Smooth muscle cell of the coronary artery (primary cell): ENCODE measurements at places on chromosomes 1 and 21. TPM values are rescaled to one million over a fixed set of nuclear protein-coding genes. Genes with fewer than 3 reads are reported as not detected.

Gene BTG3
- 8.9 and 16.1 TPM in 2 replicates for total RNA-seq

Gene PRRX1
- total RNA-seq: 139 and 167 TPM in 2 replicates

Gene GBP5
- total RNA-seq: 0.08 and 0.82 TPM in 2 replicates

Gene LCE3D
- total RNA-seq: not detected in 2 replicates

Gene JAM2
- total RNA-seq: 0.15 and 0.35 TPM in 2 replicates

Gene FMO2
- 6.2 and 9.0 TPM in 2 replicates for total RNA-seq

Gene NOS1AP
- 0.08 TPM in 1 of 2 replicates, not detected in the other for total RNA-seq

Gene PAPPA2
- 0.53 and 9.0 TPM in 2 replicates for total RNA-seq

Gene IGSF3
- total RNA-seq: 0.47 and 1.1 TPM in 2 replicates

Gene PPT1
- 22.8 and 34.7 TPM in 2 replicates for total RNA-seq

Gene PDE4B
- 0.75 and 3.4 TPM in 2 replicates for total RNA-seq

Gene SPRR2D
- total RNA-seq: not detected in 2 replicates

Gene FABP3
- total RNA-seq: 19.1 and 79.4 TPM in 2 replicates

Gene KCTD3
- 30.7 and 63.3 TPM in 2 replicates for total RNA-seq

Gene MAB21L3
- total RNA-seq: 0.12 TPM in 1 of 2 replicates, not detected in the other

Gene PODN
- 4.1 and 173 TPM in 2 replicates for total RNA-seq

Gene TSSK3
- 0.15 and 0.59 TPM in 2 replicates for total RNA-seq

Gene HJV
- not detected in 2 replicates for total RNA-seq

Gene S100A16
- 98.3 and 375 TPM in 2 replicates for total RNA-seq

Gene NSL1
- total RNA-seq: 10.5 and 19.5 TPM in 2 replicates

Gene GJA5
- 75.8 TPM in 1 of 2 replicates, not detected in the other for total RNA-seq

Gene PER3
- total RNA-seq: 2.0 and 4.4 TPM in 2 replicates

Gene VCAM1
- total RNA-seq: 6.6 and 31.3 TPM in 2 replicates

Gene LORICRIN
- not detected in 2 replicates for total RNA-seq

Gene AVPR1B
- not detected in 2 replicates for total RNA-seq

Gene IL19
- total RNA-seq: not detected in 2 replicates

Gene FCRL5
- total RNA-seq: not detected in 2 replicates

Gene KDM1A
- 59.1 and 132 TPM in 2 replicates for total RNA-seq

Gene TPTE
- total RNA-seq: not detected in 2 replicates

Gene SIM2
- total RNA-seq: 3.6 TPM in 1 of 2 replicates, not detected in the other

Gene CYP4A11
- total RNA-seq: not detected in 2 replicates

Gene FCRL6
- total RNA-seq: not detected in 2 replicates

Gene HSPG2
- 81.3 and 717 TPM in 2 replicates for total RNA-seq

Gene MR1
- total RNA-seq: 12.8 and 16.3 TPM in 2 replicates

Gene HSPA13
- total RNA-seq: 16.5 and 57.8 TPM in 2 replicates

Gene FAM72D
- 0.68 TPM in 1 of 2 replicates, not detected in the other for total RNA-seq

Gene IFFO2
- total RNA-seq: 8.4 and 15.3 TPM in 2 replicates

Gene PTGER3
- 0.45 and 6.7 TPM in 2 replicates for total RNA-seq

Gene CFHR2
- not detected in 2 replicates for total RNA-seq

Gene NENF
- total RNA-seq: 38.0 and 74.6 TPM in 2 replicates

Gene GBP4
- 0.12 and 2.3 TPM in 2 replicates for total RNA-seq

Gene CLDN8
- total RNA-seq: not detected in 2 replicates

Gene ARHGAP30
- total RNA-seq: under 0.01 TPM in 1 of 2 replicates, not detected in the other

Gene LRRC8D
- 9.3 and 9.8 TPM in 2 replicates for total RNA-seq

Gene PRAMEF17
- not detected in 2 replicates for total RNA-seq

Gene LMO4
- total RNA-seq: 53.0 and 63.1 TPM in 2 replicates

Gene ACOT11
- 2.5 and 4.1 TPM in 2 replicates for total RNA-seq

Gene ADCY10
- total RNA-seq: under 0.01 and 0.12 TPM in 2 replicates

Gene HHIPL2
- total RNA-seq: 0.15 and 0.35 TPM in 2 replicates

Gene HTR6
- 0.23 TPM in 1 of 2 replicates, not detected in the other for total RNA-seq

Gene SPRR2G
- total RNA-seq: not detected in 2 replicates

Gene HSF2BP
- total RNA-seq: 2.0 TPM in 1 of 2 replicates, not detected in the other

Gene ZNF695
- total RNA-seq: 1.8 and 2.0 TPM in 2 replicates

Gene FAM72C
- 0.12 and 0.23 TPM in 2 replicates for total RNA-seq
